ENCODE measurements at places on chromosomes 4 and X. TPM values are rescaled to one million over a fixed set of nuclear protein-coding genes. Genes with fewer than 3 reads are reported as not detected.

The RGN gene
- 0.26 TPM for total RNA-seq

The PPEF1 gene
- total RNA-seq = 0.13 TPM

The KCTD8 gene
- total RNA-seq = under 0.01 TPM

The DRD5 gene
- total RNA-seq = not detected

The NDP gene
- total RNA-seq = not detected

The SSX1 gene
- not detected for total RNA-seq

The ITM2A gene
- total RNA-seq = 1.8 TPM

The SPANXN3 gene
- total RNA-seq = not detected

The NONO gene
- 237 TPM for total RNA-seq

The TCP11X2 gene
- total RNA-seq = not detected

DNA sequence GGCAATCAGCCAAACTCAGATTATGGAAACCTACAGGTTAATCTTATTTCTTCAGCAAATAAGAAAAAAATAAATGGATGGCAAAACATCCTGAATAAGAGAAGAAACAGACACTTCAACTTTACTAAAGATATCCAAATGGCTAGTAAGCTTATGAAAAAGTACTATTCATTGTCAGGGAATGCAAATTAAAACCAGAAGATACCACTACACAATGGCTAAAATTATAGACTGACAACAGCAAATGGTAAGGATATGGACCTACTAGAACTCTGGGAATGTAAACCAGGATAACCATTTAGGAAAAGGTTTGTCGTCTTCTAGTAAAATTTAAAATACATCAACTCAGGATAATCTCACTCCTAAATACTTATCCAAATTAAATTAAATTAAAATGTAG, 24.3 kb downstream of the GRSF1 start:
- no peak for DNase-seq

DNA sequence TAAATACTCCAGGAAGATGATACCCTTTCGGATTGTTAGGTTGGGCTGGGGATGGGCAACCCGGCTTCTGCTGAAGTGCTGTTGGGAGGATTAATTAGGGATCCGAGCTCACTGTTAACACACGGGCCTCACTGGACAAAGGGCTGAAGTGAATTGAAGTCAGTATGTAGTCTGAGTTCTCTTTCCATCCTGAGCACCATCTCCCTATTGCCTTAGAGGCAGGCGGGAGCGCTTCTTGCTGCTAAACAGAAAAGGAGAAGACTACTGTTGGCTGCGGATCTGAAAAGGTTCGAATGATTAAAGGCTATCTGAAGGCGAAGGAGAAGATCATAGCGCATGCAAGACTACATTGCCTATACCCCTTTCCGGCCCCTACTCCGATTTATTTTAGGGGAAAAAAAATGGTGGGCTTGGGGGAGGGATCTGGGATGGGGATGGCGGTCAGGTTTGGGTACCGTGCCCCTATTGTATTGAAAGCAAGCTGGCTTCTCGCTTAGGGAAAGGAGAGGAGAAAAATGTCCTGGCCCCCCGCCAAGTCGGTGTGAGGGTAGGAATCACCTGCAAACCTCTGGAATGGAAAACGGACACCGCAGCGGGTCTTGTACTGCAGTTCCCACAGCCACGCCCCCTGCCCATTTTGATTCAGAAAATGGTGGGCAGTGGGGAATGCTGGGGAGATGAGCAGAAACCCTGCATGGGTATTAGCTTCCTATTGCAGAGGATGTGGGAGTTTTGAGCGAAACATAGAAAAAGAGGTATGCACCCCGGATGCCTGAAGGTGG, 22.3 kb downstream of the MORF4L2 start:
- DNase-seq = no peak

DNA sequence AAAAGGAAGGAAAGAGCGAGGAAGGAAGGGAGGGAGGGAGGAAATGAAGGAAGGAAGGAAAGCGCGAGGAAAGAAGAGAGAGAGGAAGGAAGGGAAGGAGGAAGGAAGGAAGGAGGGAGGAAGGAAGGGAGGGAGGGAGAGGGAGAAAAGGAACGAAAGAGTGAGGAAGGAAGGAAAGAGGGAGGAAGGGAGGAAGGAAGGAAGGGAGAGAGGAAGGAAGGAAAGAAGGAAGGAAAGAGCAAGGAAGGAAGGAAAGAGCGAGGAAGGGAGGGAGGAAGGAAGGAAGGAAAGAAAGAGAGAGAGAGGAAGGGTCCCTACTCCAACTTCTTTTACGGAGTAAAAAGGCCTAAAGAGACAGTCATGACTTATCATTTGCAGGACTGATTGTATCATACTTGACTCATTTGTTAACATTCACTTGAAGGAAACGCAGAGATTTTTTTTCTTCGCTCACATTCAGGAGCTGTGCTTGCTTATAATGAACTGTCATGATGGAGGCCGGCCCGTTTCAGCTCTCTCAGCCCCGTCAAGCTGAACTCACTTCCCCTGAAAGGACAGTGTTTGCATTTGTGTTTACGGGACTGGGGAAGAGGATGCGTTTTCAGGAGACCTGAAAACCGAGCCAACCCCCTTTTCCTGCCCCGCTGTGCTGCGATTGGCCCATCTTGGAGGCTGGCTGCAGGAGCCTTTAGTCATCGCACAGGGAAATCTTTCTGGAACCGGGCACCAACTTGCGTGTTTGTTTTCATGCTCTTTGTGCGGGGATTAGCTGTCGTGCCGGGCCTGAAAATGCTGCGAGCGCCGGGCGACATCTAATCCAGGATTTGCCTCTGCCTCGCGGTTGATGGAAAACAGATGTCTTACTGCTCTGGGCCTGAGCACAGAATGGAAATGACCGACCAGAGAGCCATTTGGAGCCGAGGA, 17.8 kb downstream of the TRIM2 start:
- peak; percentile 91 for DNase-seq

DNA sequence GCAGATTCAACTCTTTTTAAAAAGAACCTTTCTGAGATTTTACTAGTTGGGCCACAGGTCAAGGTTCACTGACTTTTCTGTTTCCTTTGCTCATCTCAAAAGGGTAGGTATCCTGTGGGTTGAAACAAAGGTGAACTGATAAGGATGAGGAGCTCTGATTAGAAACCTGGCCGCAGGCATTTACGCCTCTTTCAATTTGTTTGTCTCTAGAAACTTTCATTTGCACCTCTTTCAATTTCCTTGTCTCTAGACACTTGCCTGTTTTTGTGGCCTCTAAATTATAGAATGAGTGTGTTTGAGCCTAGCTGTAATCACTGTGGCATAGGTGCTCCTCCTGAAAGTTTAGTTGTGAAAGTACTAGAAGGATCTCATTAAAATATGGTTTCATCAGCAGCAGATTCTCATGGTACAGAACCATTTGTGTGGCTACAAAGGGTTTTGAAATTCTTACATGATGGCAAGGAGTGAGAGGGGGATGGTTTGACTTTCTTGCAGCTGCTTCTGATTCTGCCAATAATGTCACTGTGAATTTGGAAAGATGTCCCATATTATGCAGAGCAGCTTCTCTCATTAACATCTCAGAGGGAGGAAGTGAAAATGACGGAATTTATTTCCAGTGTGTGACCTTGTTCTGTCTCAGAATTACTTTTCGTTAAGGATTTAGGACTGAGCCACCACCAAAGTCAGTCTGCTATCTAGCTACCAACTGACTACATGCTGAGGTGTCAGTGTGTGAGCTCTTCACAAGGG, 142.2 kb downstream of the SH2D1A start:
- DNase-seq = no peak

- peak; percentile 96 for DNase-seq
Measured at GRCh38 chr4:152572417-152573086, 36.7 kb upstream of the FBXW7 start.

DNA sequence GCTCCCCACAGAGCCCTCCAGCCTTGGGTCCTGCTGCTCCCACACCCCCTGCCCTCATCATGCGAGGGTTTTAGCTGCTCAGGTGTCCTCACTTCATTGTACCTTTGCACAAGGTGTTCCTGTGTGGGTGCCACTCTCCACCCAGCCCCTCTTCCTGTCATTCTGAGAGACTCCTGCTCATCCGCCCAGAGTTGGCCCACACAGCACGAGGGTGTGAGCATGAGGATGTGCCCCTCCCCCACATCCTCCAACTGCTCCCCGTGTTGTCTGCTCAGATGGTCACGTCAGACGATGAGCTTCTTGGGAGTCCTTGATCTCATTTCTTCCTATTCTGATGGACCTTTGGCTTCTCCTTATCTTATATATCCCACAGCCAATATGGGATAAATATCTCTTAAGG, 53.2 kb downstream of the HTT-AS start:
- no peak for DNase-seq

DNA sequence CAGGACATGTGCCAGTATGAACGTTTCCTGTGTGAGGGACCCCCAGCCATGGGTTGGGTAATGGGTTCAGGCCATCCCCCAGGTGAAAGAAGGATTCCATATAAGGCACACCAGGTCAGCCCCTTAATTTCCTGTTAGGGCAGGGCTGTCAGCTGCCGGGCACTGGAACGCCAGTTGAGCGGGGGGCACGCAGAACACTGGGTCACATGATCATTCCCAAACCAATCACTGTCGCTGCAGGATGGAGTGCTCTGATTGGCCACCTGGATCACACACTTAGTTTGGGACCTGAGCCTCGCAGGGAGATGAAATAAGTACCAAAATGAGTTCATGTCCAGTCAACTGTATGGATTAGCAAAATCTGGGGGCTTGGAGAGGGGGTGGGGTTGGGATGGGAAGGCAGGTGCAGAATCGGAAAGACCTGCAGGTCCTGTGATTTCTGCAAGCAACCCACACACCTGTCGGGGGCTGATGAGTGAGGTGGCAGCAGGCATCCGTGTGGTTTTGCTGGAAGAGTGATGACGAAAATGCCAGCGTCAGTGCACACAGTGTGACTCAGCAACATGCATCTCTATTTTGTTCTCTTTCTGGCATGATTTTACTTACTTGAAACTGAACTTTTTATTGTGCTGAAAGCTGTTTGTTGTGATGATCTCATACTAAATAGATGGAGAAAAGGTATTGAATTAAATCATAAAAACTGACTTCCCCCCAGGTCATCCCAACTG, 32.2 kb downstream of the RNF212 start:
- DNase-seq = peak; percentile 93

- DNase-seq = no peak
Measured at GRCh38 chr4:79991601-79992000, 81.4 kb downstream of the ANTXR2 start.

All from bronchial epithelial cell (primary cell).